NCI-H1092 (cell line): ENCODE measurements at places on chromosomes 4 and X.
A peak's percentile ranks its signal among the peaks of the same experiment; 100 is the strongest.

- no peak for DNase-seq
These were observed 844.2 kb downstream of the RAPGEF2 start for GRCh38 chr4:159946983-159947615.

GRCh38 chrX:70049925-70050324 lies at the start of gene AWAT2:
Gene AWAT2, minus strand, starts transcription at chrX:70049938. Its CDS starts 6 bp downstream, at chrX:70049932.
- no peak for DNase-seq

- peak; percentile 49 for DNase-seq
These were observed 716 bp downstream of the KIT start for GRCh38 chr4:54658252-54659093.

GRCh38 chr4:40581254-40582140 lies 48.2 kb downstream of the RBM47 start:
- DNase-seq: no peak

DNA sequence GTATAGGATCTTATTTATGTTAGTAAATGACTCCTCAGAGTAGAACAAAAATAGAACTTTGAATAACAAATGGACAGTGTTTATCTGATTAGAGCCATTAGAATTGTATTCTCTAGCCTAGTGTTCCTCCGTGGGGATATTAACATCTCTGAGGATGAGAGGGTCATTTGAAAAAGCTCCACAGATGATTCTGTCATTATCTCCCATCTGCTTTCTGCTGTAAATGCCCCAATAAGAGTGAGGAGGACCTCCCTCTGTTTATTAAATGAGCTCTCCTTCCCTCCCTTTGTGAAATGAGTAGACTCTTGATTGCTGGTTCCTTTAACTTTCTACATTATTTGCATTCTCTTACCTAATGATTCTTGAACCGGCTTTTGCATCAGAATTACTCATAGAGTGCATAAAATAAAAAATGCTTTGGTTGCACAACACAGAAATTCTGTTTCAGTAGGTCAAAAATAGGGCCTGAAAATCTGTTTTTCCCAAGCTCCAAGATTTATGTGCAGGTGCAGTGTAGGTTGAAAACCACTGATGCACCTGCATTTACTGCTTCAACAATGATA lies 18.0 kb downstream of the GC start:
- DNase-seq: no peak

DNA sequence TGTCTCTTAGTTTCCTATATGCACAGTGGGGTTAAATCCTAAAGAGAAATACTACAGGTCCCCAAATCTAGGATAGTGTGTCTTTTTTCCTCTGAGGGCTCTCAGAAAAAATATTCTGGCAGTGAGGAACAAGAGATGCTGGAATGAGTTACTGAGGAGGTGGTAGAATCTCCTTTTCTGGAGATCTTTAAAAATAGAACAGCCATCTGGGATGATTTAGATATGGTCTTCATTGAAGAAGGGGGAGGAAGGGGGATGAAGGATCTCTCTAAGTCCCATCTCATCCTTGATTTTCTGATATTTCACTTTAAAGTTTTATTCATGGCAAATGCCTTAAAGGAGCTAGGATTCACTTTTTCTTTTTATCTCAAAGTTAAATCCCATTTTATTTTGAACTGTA lies 235.0 kb downstream of the MAML3 start:
- DNase-seq: no peak

DNA sequence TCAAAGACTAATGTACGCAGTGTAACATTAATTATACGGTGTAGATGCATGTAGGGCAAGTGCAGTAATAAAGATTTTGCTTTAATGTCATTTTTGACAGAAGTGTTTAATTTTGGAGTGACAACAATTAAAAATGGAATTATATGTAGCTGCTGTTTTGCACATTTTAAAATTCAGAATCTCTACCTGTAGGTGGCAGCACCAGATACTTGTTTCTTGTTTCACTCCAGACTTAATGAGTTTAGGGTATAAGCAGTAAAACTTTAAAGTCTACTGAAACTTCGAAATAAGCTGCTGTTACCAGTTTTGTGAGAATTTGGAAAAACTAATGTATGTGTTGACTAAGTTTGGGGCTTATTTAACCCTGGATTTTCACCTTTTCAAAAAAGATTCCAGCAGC lies 144.9 kb downstream of the POLA1 start:
- no peak for DNase-seq

DNA sequence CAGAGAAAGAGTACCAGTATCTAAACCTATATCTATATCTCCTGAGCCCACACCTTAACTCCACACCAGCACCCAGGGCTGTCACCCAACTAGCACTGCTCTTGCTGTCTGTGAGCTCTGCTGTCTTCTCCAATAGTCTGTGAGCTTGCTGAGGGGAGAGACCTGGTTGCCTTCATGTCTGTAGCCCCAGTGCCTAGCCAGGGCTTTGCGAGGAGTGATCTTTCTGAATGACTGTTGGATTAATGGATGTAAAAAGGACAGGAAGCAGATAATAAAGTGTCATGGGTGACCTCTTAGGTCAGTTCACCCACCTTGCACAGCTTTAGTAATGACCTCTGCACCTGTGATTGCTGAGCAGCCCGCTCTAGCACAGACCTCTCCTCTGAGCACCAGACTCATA lies 30.5 kb downstream of the CNGA2 start:
- DNase-seq: no peak

DNA sequence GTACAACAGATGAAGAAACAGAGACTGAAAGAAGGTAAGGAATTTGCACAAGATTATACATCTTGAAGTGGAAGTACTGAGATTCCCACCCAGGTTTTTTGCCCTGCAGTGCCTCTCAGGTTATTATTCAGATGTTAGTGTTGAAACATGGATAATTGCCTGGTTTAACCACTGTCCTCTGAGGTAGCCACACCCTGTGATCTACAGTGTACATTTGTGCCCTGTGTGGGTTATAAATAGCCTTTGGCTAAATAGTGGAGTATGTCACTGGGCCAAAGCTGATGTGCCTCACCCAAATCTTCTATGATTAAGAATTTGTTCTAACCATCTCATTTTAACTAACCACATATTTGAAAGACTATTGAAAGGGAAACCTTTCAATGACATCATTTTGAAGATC lies 5.4 kb upstream of the ASB5 start:
- no peak for DNase-seq

DNA sequence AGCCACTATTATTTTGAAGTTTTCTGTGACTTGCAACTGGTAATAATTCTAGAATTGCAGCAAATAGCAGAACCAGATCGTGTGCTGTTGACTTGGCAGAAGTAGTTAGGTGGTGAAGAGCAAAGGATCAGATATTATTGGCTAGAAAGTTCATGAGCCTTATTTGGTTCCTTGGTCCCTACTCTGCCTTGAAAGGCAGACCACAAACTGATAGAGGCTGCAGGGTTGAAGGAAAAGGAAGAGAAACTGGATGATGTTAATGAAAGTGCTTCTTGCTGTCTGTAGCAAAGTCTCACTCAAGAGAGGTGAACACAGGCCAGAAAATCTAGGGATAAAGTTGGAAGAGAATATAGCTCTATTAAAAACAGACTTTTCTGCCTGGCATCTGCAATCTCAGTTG lies 41.2 kb upstream of the RNF150 start:
- no peak for DNase-seq

- no peak for DNase-seq
These were observed 168.1 kb upstream of the SLC7A11 start for GRCh38 chr4:138410266-138410665.

GRCh38 chrX:97751735-97752134 lies 868.0 kb downstream of the RPA4 start:
- DNase-seq: no peak

DNA sequence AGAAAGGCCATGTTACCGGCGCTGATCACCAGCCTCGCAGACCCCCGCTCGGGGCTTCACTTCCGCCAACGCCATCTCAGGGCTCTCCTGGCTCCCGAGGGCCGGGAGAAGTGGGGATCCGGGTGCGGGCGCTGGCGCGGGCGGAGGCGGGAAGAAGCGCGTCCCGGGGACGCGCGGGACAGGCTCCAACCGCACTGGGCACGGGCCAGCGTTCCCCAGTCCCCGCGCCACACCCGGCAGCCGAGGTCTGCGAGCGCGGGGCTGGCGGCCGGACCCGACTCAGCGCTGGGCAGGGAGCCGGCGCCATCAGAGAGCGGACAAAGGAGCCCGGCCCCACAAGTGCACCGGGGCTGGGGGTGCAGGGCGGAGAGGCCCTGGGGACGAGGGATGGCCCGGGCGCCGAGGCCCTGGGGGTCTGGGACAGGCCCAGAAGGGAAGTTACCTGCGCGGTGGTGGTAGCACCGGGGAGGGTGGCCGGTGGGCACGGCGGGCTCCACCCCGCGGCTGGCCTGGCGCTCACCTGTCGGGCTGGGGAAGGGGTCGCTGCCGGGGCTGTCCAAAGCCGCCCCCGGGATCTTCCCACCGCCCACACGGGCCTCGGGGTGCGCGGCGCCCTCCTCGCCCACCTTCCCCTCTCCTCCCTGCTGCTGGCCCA lies 449 bp downstream of the CTPS2 start:
- no peak for DNase-seq

- DNase-seq: no peak
These were observed 206.2 kb downstream of the KCNIP4 start for GRCh38 chr4:21742326-21742725.

DNA sequence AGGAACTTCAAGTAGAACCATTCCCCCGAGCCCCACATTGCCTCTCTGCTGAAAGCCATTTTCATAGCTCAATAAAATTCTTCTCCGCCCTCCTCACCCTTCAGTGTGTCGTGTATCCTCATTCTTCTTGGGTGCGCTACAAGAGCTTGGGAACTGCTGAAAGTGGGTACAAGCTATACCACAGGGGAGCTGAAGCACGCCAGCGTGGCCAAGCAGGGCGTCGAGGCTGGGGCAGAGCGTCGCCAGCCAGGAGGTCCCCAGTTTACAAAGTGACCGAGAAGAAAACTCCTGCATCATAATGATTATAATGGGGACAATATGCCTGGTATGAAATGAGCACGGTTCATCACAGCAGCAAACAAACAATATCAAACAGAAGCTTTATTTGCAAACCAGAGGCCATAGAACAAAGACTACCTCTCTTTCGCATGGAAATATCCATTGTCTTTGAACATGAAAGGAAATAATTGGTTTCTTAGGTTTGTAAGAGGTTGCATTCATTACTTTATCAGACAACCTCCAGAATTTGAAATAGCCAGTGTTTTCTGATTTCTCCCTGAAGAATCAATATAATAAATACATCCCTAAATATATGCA lies 34.3 kb downstream of the RELL1 start:
- DNase-seq: no peak

DNA sequence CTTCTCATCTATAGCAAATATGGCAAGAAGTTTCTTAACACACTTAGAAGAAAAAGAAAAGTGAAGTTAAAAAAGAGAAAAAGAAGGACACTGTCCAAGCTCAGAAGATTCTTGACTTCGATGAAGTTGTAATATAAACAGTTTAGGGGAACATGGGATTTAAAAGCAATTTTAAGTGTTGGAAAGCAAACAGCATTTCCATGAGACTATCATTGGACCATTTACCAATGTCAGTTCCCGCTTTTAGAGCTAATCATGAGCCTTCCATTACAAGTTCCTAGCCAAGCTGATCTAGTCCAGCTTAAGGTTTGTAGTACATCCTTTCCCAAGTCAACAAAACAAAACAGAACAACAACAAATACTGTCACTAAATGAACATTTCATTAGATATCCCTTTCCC lies 45.1 kb upstream of the FGF2 start:
- DNase-seq: no peak

GRCh38 chr4:181821039-181822004 lies 421.9 kb upstream of the TENM3 start:
- DNase-seq: peak; percentile 41

GRCh38 chr4:54678826-54679225 lies 21.1 kb downstream of the KIT start:
- no peak for DNase-seq

GRCh38 chr4:825971-826330 lies at the start of gene CPLX1:
Gene CPLX1, minus strand, starts transcription at chr4:826129. Its CDS starts 1,607 bp downstream, at chr4:824522.
- peak; percentile 39 for DNase-seq

- no peak for DNase-seq
These were observed 87.0 kb downstream of the SYNPO2 start for GRCh38 chr4:118975449-118976192.

DNA sequence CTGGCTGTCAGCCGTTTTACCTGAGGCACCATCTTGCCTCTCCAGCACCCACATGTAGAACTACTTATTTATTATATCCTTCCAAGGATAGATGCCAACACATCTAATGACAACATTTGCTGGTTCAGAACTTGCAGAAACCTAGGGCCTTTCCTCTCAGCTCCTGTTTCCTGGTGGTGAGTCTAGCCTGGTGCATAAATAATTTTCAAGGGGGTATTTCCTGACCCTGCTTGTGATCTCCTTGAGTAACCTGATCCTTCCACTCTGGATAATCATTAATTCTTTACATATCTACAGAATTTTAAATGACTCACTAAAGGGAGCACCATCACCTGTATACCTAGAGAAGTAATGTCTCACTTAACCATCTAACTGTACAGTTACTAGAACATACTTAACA lies 153.4 kb downstream of the PPARGC1A start:
- no peak for DNase-seq

DNA sequence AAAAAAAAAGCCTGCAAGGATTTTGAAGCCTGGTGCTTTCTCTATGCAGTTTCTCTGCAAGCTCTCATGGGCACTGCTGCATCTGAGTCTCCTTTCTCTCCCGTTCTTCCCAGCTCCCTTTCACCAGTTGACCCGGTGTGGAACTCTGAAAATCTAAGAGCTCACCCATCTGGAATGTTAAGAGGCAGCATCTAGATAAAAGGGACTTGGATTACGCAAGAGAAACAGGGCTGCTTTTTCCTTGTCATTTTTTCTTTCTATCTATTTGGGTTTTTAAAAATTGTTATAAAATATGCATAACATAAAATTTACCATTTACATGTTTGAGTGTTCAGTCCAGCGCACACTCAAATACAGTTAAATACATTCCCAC lies 95.2 kb upstream of the RPS6KA3 start:
- peak; percentile 10 for DNase-seq

- no peak for DNase-seq
These were observed 17.8 kb upstream of the ANXA5 start for GRCh38 chr4:121714548-121714947.

DNA sequence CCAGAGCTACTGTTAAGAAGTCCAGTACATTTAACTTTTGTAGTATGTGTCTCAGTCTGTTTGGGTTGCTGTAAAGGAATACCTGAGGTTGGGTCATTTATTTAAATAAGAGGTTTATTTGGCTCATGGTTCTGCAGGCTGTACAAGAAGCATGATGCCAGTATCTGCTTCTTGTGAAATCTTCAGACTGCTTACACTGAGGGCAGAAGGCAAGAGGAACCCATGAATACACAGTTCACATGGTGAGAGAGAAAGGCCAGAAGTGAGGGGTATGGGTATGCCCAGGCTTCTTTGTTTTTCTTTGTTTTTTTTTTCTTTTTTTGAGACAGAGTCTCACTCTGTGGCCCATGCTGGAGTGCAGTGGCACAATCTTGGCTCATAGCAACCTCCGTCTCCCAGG lies 6.0 kb upstream of the CISD2 start:
- no peak for DNase-seq
